LNCaP clone FGC (cell line): ENCODE measurements at places on chromosomes 13 and 19.

DNA sequence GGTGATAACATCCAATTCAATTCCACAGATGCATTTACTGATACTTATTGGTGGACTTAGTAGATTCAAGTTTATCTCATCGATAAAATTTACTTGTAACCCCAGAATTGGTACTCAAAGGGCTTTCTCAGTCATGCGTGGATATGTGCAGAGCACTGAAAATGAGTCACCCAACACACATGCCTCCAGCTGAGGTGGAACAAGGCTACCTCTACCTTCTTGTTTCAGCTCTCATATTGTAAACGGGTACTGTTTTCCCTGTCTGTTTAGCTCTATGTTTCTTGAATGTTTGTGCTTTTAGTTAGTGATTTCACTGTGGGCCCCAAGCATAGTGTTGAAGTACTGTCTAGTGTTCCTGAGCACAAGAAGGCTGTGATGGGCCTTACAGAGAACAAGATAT, 1.5 kb downstream of the LRRC63 start:
- DNase-seq: no peak

- DNase-seq: no peak
Measured at GRCh38 chr19:11982526-11982925, 17.7 kb downstream of the ZNF763 start.

DNA sequence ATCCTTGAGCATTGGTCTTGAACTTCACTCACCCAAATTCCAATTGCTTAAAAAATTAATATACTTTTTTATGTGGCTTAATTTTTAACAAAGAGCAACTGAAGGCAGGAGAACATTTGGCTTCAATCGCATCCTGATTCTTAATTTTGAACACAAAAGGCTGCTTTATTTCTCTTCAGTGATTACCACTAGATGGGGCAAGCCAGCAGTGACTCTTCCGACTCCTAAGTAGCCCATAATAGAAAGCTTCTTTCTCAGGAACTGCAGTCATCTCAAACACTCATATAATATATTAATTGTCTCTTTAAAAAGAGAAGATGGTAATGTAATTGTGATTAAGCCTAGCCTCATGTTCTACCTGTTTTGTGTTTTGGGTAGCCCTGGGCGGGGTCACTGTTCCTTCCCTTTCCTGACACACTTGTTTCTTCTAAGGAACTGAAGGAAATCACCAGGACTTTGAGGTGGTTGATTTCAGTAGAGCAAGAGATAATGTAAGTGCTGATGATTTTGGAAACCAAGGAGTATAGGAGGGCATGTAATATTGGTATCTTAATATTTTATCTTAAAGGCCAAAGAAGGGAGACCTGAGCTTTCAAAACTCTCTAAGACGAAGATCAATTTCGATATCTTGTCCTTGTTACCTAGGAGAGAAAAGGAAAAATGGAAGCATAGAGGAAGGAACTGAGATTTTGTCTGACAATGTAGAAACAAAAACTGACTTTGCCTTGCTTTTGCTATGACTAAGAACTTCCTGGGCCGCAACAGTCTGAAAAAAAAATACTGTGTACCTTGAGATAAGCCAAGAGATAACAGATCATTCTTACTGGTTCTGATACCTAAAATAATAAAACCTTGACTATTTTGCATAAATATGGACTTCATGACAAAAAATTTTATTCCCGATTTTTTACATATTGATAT, 73.1 kb downstream of the TNFSF13B start:
- no peak for DNase-seq

DNA sequence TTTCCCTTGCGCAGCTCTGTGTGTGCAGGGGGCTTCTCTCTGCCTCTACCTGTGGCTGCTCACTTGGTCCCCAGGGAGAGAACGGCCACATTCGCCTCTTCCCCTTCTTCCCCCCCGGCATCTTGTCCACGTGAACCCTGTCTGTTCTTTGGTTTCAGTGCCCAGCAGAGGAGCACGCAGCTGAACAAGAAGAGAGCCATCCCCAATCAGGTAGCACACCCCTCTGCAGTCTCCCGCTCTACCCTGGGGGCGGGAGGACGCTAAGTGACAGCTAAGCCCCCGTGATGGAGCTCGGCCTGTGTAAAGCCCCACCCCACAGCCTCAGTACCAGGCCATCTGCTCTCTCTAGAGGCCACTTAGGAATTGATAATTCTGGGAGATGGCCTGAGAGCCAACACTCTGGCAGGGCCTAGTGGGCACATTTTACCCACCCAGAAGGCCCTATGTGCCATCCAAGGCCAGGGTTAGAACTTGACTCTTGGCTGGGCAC, 30.2 kb downstream of the TMED1 start:
- no peak for DNase-seq

- no peak for DNase-seq
Measured at GRCh38 chr19:30566681-30567420, 194.7 kb downstream of the ZNF536 start.

DNA sequence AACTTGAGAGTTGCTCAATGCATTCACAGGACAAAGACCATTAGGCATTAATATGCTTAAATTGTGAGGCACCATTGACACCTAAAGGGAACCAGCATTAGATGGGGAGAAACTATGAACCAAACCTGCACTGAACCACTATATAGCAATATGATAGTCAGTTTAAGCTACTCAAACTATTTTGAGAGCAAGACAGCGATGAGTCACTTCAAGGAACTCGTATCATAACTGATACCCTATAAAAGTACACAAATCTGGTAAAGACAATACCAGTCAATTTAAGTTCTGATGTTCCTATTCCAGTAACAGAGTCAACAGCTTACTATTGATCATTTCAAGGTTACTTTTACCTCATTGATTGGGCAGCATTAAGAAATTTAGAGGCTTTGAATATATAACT, 151.3 kb upstream of the ATXN8OS start:
- no peak for DNase-seq

GRCh38 chr13:113639616-113640262, 18.3 kb downstream of the ATP4B start:
- DNase-seq: no peak

DNA sequence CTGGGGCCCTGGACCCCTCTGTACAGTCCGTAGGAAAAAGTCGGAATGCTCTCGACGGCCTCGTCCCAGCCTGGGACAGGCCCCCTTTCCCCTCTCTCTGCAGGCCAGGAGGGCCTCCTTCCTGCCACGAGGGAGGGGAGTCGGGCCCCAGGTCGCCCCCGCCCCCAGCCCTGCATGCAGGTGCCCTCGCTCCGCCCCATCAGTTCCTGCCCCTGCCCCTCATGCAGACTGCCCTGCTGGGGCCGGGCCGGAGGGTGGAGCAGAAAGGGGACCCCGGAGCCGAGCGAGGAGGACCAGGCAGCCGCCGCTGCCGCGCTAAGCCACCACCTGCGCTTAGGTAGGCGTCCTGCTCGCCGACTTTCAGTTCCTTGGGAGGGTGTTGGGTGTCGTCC, 7.3 kb downstream of the LYL1 start:
- DNase-seq: no peak

DNA sequence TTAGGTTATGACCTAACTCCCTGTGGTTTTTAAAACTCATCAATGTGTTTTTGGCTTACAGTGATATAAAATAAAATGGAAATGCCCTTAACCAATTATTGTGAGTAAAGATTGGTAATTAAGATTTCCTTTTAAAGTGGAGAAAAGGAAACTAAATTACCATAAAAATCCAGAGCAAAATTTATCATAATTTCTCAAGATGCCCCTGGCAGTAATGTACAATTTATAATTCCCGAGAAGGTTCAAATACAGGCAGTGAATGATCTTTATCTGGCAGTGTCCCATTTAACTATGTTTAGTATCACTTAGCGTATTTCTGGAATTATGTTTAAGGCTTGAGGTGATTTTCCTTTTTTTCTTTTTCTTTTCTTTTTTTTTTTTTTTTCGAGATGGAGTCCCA, 61.5 kb downstream of the ESD start:
- no peak for DNase-seq

GRCh38 chr13:79155883-79156282, 250.2 kb downstream of the RBM26 start:
- DNase-seq: no peak

GRCh38 chr13:40974460-40975407, 44.4 kb downstream of the ELF1 start:
- DNase-seq: peak; percentile 72

DNA sequence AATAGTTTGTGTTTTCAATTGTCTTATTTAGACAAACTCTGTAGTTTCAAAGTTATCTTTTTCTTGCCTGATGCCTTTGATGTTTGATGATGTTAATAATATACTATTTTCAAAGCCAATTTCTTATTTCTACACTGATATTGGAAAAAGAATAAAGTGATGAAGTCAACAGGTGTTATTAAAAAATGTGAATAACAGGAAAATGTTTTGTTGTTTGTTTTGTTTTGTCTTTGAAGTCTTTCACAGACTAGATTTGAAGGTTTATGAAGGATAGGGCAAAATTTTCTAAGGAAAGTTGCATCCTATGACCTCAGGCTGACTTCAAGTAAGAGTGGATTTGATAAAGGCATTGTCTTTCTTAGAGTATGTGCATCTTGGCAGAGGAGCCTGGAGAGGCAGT, 31.2 kb downstream of the ZNF790 start:
- no peak for DNase-seq

DNA sequence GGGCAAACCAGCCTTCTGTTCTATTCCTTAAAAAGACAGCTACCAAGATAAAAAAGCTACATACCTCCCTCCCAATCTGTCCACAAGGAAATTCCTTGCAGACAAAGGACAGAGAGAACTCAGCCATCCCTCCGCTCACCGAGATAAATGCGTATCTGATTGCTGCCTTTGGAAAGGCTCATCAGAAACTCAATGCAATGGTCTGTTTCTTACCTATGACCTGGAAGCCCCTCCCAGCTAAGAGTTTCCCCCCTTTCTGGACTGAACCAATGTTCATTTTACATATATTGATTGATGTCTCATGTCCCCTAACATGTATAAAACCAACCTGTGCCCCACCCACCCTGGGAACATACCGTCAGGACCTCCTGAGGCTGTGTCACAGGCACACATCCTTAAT, 11.6 kb downstream of the BTBD2 start:
- no peak for DNase-seq

GRCh38 chr19:2302319-2303210, 5.4 kb downstream of the LINGO3 start:
- no peak for DNase-seq

- DNase-seq: no peak
Measured at GRCh38 chr19:49809160-49809940, 3.7 kb downstream of the FUZ start.

DNA sequence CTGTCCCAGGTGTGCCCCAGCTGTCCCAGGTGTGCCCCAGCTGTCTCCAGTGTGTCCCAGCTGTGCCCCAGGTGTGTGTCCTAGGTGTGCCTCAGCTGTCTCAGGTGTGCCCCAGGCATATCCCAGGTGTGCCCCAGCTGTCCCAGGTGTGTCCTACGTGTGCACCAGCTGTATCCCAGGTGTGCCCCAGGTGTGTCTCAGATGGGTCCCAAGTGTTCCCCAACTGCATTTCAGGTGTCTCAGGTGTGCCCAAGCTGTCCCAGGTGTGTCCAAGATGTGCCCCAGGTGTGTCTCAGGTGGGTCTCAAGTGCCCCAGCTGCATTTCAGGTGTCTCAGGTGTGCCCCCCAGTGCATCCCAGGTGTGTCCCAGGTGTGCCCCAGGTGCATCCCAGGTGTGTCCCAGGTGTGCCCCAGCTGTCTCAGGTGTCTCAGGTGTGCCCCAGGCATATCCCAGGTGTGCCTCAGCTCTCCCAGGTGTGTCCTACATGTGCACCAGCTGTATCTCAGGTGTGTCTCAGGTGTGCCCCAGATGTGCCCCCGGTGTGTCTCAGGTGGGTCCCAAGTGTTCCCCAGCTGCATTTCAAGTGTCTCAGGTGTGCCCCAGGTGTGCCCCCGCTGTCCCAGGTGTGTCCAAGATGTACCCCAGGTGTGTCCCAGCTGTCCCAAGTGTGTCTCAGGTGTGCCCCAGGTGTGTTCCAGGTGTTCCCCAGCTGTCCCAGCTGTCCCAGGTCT, 1.3 kb upstream of the GRK1 start:
- no peak for DNase-seq

- no peak for DNase-seq
Measured at GRCh38 chr13:75175575-75175974, 306.4 kb downstream of the TBC1D4 start.

DNA sequence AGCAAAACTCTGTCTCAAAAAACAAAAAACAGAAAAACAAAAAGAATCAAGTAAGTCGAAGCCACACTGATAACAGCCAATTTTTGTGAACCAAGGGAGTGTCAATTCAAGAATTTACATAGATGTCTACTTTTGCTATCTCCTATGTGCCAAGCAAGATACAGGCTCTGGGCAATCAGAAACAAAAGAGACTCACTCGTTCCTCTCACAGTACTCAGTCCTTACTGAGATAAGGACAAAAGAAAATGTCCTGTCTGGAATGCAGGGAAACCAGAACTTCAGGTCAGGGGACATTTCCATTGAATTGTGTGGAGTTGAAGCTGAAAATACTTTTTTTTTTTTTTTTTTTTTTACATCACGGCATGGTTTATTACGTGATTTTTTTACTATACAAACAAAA, 53.0 kb downstream of the NLRP12 start:
- peak; percentile 43 for DNase-seq

DNA sequence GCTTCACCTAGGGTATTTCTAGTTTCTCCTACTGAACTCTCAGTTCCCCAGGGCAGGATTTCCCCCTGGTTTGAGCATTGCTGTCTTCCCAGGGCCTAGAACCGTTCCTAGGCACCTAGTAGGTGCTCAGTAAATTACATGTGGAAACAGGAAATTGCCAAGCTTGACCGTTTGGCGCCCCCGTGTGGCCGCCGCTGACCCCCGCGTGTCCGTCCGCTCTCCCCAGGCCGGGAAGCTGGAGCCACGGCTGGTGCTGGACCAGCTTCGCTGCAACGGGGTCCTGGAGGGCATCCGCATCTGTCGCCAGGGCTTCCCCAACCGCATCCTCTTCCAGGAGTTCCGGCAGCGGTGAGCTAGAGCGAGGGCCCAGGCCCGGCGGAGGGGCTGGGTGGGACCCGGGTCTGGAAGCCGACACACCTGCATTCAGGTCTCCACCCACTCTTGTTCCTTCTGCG, 55.5 kb downstream of the MYH14 start:
- no peak for DNase-seq

DNA sequence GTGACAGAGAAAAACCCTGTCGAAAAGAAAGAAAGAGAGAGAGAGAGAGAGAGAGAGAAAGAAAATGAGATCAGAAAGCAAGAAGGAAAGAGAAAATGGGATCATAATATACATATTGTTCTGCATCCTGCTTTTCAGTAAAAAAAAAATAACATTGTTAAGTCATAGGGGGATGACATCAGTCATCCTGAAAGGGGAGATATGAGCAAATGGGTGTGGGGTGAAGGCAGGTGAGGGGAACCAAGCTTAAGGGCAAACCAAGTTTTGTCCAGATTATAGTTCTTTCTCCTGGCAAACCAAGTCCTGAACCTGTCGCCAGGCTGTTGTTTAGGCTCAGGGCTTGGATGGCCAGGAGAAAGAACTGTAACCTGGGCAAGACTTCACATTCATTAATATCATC, 92.6 kb upstream of the TMTC4 start:
- DNase-seq: no peak

DNA sequence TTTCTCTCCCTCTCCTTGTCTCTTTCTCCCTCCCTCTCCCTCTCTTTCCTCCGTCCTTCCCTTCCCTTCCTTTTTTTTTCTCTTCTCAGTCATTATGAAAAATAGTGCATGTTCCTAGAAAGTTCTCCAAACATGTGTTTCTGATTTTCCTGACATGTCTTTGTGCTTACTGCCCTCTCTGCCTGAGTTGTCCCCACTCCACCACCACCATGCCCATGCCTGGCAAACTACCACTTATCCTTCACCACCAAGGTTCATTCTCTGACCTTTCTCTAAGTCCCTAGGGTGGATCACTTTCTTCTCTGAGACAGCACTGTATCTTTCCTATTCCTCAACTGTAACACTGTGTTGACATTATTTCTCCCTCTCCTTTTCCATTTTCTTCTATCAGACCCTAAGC, 98.2 kb downstream of the LACC1 start:
- DNase-seq: no peak
